ENCODE measurements at places on chromosomes 4 and X.

DNA sequence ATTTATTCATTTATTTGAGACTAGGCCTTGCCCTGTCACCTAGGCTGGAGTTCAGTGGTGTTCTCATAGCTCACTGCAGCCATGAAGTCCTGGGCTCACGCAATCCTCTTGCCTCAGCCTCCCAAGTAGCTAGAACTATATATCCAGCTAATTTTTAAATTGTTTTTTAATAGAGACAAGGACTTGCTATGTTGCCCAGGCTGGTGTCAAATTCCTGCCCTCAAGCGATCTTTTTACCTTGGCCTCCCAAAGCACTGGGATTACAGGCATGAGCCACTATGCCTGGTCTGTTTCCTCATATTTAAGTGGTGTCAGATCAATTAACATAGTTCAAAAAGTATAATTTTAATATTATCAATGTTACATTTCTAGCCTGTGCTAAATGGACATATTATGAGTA, 68.5 kb downstream of the AFF1 start:
- DNase-seq, result no peak

DNA sequence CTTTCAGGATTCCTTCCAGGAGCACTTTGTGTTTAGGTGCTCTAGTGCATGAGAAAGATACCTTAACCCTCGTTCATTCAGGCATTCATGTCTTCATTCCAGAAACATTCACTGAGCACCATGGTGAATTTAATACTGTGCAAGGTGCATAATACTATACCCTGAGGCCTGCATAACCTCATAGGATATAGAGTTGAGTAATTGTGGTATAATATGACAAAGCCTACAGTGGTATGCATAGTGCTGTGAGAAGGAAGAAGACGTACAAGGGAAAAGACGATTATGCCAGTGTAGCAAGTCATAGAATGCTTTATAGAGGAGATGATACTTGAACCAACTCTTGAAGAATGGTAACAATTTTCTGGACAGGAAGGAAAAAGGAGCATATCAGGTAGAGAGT, 34.3 kb downstream of the MTM1 start:
- DNase-seq, result no peak

DNA sequence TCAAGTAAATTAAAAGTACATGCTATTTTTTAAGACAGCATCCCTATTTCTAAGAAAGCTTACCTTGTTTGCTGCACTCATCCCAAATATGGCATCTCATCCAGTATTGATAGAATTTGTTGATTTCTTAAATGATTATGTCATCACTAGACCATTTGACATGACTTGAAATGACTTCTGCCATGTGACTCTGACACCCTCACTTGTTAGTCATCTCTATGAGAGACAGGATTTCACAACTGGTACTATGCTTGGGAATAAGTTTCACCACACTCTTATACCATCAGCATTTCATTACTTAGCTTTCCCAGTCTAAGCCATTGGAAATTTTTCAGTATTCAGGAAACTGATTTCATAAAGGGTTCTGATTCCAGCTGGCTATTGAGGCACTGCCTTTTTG, 55.3 kb downstream of the TMPRSS11F start:
- no peak for DNase-seq

DNA sequence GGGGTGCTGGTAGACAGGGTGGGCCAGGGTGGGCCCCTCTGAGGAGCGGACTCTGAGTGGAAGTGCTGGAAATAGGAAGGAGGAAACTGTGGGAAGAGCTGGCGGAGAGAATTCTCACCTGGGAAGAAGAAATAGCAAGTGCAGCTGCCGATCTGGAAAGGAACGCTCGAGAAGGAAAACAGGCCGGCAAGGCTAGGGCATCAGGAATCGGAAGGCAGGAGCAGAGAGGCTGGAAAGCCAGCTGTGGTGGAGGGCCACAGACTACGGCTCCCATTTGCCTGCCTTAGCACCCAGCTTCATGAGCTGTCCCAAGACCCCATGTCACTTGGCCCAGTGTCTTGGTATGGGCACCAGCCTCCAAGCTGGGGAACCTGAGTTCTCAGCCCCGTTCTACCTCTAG, 37.3 kb downstream of the DCTD start:
- DNase-seq, result no peak

GRCh38 chr4:123588631-123589241, 192.1 kb downstream of the SPRY1 start:
- no peak for DNase-seq

DNA sequence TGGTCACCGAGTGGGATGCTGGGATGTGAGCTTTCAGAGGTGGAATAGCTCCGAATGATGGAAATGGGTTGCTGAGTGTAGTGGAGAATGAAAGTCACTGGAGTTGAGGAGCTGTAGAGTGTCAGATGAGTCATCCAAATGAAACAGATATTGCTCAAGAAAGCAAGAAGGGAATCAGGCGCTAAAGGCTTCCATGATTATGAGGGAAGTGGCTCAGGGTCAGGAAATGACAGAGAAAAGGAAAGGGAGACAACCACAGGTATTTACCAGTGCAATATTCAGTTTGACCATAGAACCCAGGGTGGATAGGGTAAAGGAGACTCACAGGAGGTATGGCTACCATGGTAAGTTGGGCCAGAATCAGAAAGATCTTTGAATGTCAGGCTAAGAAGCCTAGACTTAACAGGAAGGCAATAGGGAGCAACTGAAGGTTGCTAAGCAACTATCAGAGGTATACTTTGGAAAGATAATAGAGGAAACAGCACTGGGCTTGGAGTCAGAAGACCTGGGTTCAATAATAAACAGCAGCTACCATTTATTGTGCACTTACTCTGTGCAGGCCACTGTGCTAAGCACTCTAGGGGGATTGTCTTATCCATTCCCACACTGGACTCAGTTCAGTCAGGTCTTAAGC, 11.7 kb downstream of the LAS1L start:
- DNase-seq, result no peak

DNA sequence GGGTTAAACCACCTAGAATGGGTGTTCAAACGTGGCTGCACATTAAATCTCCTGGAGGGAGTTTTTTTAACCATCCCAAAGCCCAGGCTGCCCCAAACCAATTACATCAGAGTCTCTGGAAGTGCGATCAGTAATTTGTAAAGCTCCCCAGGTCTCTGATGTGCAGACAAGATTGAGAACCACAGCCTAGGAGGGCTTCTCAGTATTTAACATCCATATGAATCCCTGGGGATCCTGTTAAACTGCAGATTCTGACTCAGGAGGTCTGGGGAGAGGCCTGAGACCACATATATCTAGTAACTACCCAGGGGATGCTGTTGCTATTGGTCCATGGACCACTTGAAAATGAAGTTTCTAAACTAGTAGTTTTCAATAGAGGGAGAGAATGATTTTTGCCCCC, 42.6 kb downstream of the SMPX start:
- DNase-seq, result no peak

- no peak for DNase-seq
Measured at GRCh38 chr4:94634271-94634670, 123.5 kb upstream of the BMPR1B start.

GRCh38 chr4:37858872-37859271, 32.0 kb upstream of the TBC1D1 start:
- DNase-seq, result no peak

DNA sequence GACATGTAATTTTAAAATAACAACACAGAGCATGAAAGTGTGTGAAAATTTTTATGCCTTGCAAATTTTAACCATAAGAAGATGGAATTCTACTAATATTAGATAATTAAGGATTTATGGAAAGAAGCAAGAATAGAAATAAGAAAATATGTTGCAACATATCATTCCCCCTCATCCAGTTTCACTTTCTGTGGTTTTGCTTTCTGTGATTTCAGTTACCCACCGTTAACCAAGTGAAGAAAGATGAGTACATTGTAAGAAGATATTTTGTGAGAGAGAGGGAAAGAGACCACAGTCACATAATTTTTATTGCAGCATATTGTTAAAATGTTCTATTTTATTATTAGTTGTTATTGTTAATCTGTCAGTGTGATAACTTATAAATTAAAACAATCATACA, 77.9 kb downstream of the ADAM29 start:
- no peak for DNase-seq

DNA sequence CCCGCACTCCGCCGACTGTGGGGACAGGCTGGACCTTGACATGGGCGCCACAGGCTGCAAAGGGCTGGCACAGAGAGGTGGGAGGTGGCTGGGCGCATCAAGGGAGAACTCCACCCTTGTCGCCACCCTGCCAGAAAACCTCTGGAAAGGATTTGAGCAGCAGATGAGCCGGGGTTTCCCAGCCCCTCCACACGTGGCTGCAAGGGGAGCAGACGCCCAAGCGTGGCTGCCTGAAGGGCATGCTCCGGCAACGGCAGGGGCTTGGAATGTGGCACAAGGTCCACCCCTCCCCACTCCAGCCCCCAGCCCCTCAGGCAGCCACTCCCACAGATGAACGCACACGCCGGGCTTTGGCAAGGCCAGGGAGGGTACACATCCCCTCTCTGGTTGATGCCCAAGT, 4.6 kb downstream of the BGN start:
- DNase-seq, result no peak

DNA sequence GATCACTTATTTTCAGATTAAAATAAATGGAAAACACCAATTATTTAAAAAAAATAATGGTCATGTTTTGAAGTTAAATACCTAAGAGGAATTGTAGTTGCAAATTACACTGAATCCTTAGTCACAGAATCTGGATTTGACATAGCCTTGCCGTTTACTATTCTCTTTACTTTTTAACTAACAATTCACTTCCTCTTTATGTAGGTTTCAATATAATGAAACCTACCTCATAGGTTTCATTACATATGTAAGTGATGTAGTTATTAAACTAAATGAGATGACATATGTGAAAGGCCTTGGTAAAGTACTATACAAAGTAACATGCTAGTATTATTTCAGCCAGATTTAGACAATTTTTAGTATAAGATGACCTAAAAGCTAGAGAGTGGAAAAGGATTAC, 6.5 kb downstream of the SPP1 start:
- DNase-seq, result no peak

DNA sequence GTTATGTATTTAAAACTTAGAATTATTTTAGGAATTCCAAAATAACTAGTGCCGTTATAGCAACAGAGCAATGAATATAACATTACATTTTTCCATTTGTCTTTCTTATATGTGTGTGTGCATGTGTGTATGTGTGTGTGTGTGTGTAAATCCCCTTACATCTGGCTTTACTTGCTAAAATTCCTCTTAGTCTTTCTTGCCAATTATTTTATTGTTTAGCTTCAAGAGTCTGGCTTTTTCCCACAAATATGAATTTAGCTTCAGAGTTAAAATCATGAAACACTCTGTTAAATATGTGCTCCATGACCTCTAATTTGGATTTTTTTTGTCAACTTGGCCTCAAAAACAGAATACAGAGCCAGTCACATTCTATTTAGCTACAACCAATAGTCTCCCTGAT, 18.9 kb downstream of the FGF13 start:
- DNase-seq, result no peak

- no peak for DNase-seq
Measured at GRCh38 chr4:140641789-140642439, 73.2 kb upstream of the UCP1 start.

Measured in NCI-H774 (cell line).